ENCODE measurements at places on chromosomes 4 and X. TPM values are rescaled to one million over a fixed set of nuclear protein-coding genes. Genes with fewer than 3 reads are reported as not detected.

The F8 gene
- polyA plus RNA-seq, result 6.1 TPM

The GPRIN3 gene
- polyA plus RNA-seq, result 1.6 TPM

The CXorf66 gene
- not detected for polyA plus RNA-seq

The MSANTD1 gene
- 0.33 TPM for polyA plus RNA-seq

The CCDC149 gene
- polyA plus RNA-seq, result 10.6 TPM

The CXXC4 gene
- polyA plus RNA-seq, result 0.50 TPM

The FGD1 gene
- polyA plus RNA-seq, result 5.8 TPM

The F8A2 gene
- not detected for polyA plus RNA-seq

The FHIP1A gene
- not detected for polyA plus RNA-seq

The C4orf51 gene
- polyA plus RNA-seq, result not detected

The ZMAT1 gene
- polyA plus RNA-seq, result 19.3 TPM

The SPANXN1 gene
- not detected for polyA plus RNA-seq

The YY2 gene
- polyA plus RNA-seq, result not detected

The LINC00632 gene
- 18.8 TPM for polyA plus RNA-seq

The L1CAM gene
- not detected for polyA plus RNA-seq

The CCKAR gene
- not detected for polyA plus RNA-seq

The RHOH gene
- polyA plus RNA-seq, result 0.74 TPM

The GASK1B gene
- polyA plus RNA-seq, result 28.5 TPM

The ADH7 gene
- polyA plus RNA-seq, result 0.13 TPM

The BRS3 gene
- polyA plus RNA-seq, result not detected

The RRH gene
- not detected for polyA plus RNA-seq

The CNKSR2 gene
- polyA plus RNA-seq, result not detected

The CENPVL1 gene
- polyA plus RNA-seq, result not detected

The ADAM29 gene
- polyA plus RNA-seq, result not detected

The SMARCA1 gene
- polyA plus RNA-seq, result 18.9 TPM

The GJB1 gene
- not detected for polyA plus RNA-seq

Data from aorta (tissue), 5 donors.